DND-41 (cell line): ENCODE measurements at places on chromosomes 16 and 17.

GRCh38 chr17:1153795-1154546, 25.8 kb downstream of the ABR start:
- peak; percentile 33 for DNase-seq

GRCh38 chr16:820748-821147, 20.2 kb upstream of the GNG13 start:
- no peak for DNase-seq

- no peak for DNase-seq
Observed at GRCh38 chr17:45946841-45947256, 52.2 kb upstream of the STH start.

GRCh38 chr17:12242345-12242954, 221.8 kb downstream of the MAP2K4 start:
- DNase-seq, result no peak

DNA sequence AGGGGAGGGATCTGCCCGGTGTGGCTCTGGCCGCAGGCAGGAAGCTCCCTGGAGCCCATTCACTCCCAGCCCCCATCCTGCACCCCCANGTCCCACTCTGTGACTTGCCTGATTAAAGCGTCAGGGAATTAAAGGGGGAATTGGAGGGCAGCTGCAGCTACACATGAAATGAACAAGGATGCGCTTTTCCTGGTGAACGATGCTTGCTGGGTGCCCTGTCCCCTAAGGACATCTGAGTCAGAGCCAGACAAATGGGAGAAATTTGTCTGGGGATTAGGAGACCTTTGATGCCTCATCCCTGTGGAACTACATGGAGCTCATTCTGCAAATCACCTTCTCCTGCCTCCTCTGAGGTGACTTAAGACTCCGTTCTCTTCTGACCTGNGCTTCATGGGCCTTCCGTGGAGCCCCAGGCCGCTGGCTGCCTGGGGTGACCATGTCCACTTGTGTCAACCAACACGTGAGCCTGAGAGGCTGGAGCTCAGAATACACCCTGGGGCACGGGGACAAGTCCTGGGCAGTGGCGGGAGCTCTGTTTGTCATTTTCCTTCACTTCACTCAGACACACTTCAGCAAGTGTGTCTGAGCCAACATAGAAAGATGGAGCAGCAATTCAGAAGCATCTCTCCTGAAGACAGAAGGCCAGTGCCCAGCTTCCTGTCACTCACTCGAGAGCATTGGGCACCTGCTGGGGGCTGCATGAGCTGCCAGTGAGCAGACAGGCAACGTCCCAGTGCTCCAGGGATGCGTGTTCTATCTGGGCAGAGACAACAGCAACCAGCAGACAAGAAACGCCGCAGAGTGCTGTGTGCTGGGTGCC, 54.1 kb downstream of the METRNL start:
- DNase-seq, result no peak

DNA sequence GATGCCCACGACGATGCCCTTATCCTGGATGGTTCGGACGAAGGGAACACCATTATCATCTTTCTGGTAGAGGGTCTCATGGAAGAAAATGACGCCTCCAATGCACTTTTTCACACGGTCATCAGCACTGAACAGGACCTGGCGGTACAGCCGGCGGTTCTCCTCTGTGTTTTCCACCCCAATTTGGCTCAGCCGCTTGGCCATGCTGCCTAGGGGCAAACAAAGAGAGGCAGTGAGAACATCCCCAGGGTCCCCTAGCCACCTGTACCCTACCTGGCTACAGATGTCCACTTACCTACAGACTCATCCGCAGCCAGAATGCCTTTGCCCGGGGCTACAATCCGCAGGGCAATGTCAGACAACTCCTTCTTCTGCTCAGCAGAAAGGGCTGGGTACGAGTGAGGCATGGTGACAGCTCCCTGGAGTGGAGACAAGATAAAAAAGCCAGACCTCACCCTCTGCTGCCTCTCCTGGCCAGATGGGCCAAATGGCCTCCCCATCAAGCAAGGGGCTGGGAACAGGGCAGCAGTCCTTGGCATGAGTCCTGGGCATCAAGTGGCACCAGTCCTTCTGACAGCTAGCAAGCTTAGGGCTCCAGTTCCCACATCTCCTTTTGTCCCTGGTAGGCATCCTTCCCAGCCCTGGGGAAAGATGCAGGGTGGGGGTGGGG, 1.4 kb downstream of the ALDOC start:
- DNase-seq, result no peak

DNA sequence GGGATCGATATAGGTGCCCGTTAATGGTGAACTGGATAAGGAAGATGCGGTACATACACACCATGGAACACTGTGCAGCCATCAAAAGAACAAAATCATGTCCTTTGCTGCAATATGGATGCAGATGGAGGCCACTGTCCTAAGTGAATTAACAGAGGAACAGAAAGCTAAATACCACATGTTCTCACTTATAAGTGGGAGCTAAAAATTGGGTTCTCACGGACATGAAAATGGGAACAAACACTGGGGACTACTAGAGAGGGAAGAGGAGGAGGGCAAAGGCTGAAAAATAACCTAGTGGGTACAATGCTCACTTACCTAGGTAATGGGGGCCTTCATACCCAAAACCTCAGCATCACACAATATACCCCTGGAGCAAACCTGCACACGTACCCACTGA, 302.6 kb downstream of the XYLT1 start:
- DNase-seq, result no peak

DNA sequence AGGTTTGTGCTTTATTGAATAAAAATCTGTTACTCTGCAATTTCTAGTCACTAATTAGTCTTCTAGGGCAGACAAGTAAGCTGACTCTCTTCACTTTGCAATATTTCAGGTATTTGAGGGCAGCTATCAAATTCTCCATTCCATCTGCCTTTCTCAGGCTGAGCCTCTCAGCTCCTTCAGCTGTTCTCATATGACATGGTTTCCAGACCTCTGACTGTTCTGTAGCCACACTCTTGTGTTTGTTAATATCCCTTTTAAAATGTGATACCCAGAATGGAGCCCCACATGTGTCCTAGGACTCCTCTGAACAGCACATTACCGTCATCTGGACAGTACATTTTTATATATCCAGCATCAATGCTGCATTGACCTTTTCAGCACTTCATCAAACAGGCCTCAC, 46.1 kb upstream of the MTMR4 start:
- no peak for DNase-seq

DNA sequence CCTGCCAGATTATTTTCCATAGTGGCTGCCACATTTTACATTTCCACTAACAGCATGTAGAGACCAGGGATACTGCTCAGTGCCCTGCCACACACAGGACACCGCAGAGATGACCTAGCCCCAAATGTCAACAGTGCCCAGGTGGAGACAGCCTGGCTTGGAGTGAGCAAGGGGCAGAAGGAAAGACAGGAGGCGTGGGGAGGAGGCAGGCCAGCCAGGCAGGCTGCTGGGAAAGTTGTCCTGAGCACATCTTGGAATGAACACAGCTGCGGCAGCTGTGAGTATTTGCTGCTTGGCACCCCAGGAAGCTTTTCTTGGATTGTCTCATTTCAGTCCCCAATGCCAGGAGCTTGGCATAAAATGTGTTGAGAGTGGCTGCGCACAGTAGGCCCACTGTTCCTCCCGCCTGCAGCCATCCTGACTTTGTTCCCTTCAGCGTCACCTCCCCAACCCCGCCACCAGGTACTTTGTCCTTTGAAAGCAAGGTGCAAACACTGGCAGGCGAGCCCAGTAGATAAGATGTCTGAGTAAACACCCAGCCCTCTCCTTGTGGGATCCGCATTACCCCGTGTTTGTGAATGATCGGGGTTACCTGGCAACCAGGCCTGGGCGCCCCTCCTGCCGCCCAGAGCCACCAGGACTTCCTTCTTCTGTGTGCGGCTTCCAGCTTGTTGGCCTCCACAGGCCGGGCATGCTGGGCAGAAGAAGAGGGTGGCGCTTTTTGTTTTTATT, 114.0 kb downstream of the CMIP start:
- no peak for DNase-seq

- no peak for DNase-seq
Observed at GRCh38 chr17:78759969-78760352, 22.1 kb downstream of the CYTH1 start.

- peak; percentile 32 for DNase-seq
Observed at GRCh38 chr17:74199306-74200092, 4.0 kb upstream of the RPL38 start.

DNA sequence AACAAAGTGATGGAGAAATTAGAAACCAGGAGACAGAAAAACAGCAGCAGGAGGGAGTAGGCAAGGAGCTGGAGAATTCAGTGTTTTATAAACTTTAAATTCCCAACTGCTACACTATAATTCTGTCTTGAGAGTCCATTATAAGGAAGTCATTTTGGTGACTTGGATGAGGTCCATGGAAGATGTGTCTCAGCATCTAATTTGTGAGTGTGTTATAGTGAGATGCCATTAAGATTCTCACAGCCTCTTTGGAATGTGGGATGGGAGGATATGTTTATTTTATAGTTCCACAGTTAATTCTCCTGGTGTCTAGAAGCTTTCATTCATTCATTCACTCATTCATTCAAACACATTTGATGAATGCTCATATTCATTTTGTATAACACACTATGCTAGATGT, 206.0 kb upstream of the MYOCD start:
- DNase-seq, result no peak

DNA sequence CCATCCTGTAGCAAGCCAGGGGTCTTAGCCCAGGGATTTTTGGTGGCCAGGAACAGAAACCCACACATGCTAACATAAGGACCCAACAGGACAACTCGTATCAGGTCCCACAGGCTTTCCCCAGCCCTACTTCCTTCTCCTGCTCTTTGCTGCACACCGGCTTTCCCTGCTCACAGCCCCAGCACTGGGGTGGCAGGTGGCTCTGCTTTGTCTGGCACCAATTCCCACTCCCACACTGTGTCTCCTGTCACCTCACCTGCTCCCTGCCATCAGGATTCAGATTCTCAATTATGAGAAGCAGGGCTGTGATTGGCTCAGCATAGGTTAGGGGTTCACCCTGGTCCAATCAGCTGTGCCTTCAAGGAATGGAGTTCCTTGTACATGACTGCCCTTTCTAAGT, 94.1 kb downstream of the TMEM132E start:
- DNase-seq, result no peak

DNA sequence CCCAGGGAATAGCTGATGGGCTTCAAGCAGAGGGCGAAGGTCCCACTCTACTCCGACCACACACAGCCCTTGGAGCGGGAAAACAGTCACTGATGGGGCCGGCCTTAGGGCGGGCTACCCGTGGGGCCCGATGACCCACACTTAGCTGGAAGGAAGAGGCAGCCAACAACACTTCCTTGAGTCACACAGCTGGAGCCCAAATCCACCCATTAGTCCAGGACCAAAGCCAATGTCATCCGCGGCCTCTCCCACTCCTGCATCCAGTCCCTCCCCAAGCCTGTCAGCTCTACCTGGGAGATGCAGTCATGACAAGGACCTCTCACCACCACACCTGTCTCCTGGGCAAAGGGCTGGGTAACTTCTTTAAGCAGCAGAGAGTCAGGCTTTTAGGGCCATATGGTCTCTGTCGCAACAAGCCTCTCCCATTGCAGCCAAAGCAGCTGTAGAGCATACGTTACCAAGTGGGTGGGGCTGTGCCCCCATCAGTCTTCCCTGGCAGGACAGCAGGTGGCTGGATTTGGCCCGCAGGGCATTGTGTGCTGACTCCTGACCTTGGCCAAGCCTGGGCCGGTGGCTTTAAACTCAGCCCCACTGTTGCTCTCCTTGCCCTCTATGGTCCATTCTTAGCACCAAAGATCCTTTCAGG, 110.7 kb downstream of the SOCS1 start:
- no peak for DNase-seq

DNA sequence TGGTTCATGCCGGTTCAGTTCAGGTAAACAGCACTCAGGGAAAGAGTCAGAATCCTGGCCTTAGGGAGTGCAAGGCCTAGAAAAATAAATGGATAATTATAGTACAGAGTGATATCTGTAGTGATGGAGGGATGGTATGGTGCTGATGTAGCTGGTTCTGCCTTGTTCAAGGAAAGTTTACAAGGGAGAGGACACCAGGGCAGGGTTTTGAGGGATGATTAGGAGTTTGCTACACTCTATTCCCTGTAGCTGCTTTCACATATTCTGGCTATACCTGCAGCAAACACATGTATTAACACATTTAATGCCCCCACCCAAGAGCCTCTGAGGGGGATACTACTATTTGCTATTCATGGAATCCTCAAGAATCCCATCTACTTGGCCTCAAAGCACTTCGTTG, 1.7 kb upstream of the NOS2 start:
- DNase-seq, result no peak

DNA sequence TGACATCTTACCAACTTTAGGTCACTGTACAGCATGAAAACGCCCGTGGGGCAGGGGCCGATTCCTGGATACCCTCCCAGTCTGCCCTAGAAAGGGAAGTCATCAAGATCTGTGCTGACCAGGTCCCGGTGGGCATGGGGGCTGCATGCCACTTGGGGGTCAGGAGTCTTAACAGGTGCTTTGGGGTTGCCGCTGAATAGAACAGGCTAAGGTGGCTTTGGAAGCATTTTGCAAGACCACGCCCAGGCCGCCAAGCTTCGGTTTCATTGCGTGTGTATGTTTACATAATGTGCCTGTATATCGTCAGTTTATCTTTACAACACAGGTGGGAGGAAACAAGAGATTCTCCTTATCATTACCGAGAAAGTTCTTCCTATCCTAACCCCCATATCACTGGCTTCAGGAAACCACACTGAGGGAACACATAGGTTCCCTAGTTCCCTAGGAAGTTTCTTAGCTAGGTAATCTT, 13.3 kb upstream of the USP36 start:
- no peak for DNase-seq

DNA sequence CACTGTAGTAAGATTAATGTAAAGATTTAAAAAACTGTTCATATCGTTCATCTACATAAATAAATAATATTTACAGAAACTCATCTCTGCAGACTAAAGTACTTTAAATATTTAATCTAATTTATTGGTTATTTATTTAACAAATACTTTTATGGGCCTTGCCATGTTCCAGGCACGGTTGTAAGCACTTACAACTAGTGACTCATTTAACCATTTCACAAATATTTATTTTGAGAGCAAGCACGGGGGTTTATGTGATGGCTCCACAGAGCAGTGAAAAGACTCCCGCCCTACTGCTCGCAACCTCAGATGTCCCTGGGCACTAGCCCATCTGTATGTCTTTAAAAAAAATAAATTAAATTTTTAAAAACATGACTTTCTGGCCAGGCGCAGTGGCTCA, 575.9 kb downstream of the WWOX start:
- DNase-seq, result no peak
